ENCODE measurements at places on chromosomes 13 and 19. TPM values are rescaled to one million over a fixed set of nuclear protein-coding genes. Genes with fewer than 3 reads are reported as not detected.

DNA sequence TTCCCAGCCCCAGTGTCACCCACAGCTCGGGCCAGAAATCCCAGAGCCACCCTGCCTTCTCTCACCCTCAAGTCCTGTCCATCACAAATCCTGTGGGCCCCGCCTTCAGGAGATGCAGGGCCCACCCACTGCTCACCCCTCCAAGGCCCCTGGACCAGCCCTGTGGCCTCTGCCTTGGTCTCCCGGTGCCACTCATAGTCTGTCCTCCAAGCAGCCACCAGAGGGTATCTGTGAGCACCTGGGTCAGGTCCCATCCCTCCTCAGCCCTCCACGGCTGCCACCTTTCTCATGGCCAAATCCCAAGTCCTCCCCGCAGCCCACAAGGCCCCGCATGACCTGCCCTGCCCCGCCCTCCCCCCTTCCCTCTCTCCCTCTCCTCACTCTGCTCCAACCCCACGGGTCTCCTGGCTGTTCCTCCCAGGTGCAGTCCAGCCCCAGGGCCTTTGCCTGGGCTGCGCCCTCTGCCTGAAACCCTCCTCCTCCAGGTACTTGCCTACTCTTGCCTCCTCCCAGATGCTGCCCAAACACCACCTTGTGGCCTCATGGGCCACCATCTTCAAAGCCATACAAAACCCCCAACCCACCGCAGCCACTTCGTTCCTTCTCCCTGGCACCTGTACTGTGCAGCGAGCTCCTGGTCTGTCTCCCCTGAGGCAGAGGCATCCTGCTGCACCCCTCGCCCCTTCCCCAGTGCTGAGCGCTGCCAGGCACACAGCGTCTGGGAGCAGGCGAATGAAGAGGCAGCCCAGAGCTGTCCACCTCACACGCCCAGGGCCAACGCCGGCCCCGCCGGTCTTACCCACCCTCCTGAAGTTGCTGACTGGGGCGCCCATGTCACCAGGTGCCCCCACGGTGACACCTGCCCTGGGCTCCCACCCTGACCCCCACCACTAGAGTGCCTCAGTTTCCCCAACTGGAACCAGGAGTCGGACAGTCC is 13.2 kb upstream of the UQCR11 start:
- H3K27me3 ChIP-seq: no peaks in the 10 kb centered on the region
- no peaks in the 10 kb centered on the region for H3K36me3 ChIP-seq
- peak; percentile 37 for DNase-seq
- H3K27ac ChIP-seq: no peak overlapping the region
- H3K4me3 ChIP-seq: no peak overlapping the region

DNA sequence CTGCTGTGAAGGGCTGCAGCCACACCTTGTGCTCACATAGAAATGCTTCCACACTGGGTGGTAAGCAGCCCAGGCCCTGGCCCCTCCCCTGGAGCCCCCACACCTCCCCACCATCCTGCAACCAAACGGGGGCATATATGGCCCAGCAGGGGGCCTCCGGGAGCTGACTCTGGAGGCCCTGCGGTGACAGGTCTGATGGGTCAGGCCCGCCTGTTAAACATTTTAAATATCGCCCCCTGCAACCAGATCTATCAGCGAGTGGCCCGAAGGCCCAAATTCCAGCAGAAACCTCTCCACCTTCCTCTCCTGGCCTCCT is 48.0 kb upstream of the KATNAL1 start:
- H3K4me3 ChIP-seq: no peak overlapping the region
- no peak overlapping the region for H3K27ac ChIP-seq
- no peaks in the 10 kb centered on the region for H3K27me3 ChIP-seq
- no peaks in the 10 kb centered on the region for H3K4me1 ChIP-seq

- no peak overlapping the region for H3K27ac ChIP-seq
- H3K36me3 ChIP-seq: no peaks in the 10 kb centered on the region
- H3K4me1 ChIP-seq: no peaks in the 10 kb centered on the region
- H3K4me3 ChIP-seq: no peak overlapping the region
- peaks cover 60% of the 10 kb centered on the region for H3K27me3 ChIP-seq
Measured at GRCh38 chr13:111658145-111659100, 338.0 kb downstream of the TEX29 start.

ZNF865 gene
- total RNA-seq: 8.2 TPM

DNA sequence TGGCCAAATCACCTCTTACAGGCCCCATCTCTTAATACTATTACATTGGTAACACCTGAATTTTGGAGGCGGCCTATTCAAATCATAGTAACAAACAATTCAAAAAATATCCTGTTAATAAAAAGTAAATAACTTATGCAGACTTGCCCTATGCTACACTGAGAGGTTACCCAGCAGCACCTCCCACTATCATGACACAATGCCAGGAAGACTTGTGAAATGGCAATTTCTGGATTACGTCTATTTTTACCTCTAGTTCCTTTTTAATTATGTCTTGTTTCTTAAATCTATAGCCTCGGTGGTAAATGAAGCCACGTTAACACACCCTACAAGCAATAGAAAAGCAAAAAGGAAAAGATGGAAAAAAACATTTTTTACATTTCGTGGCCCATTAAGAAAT is 6.2 kb upstream of the DZIP1 start:
- no peaks in the 10 kb centered on the region for H3K36me3 ChIP-seq
- H3K27ac ChIP-seq: no peak overlapping the region
- H3K4me3 ChIP-seq: no peak overlapping the region
- H3K27me3 ChIP-seq: no peaks in the 10 kb centered on the region
- H3K4me1 ChIP-seq: peaks cover 3% of the 10 kb centered on the region

GRCh38 chr19:23512151-23512925 is 117.1 kb upstream of the ZNF91 start:
- H3K4me1 ChIP-seq: peaks cover 7% of the 10 kb centered on the region
- no peak overlapping the region for H3K4me3 ChIP-seq
- H3K36me3 ChIP-seq: no peaks in the 10 kb centered on the region
- no peak overlapping the region for H3K27ac ChIP-seq
- no peak for DNase-seq
- H3K27me3 ChIP-seq: no peaks in the 10 kb centered on the region

DNA sequence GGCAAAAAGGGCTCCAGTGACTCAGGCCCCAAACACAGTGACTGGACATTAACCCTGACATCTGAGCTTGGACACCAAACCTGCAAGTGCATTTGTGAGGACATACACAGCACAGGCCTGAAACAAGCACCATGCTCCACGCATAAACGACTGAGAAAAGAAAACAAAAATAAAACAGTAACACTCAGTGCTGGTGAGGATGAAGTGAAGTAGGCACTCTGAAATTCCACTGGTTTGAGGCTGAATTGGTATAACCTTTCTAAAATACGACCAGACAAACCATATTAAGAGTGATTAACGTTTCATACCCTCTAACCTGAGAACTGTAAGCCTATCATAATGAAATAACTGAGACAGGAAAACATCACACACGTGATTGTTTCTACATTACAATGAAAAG is 5.5 kb downstream of the SLC35E1 start:
- H3K27me3 ChIP-seq: no peaks in the 10 kb centered on the region
- H3K27ac ChIP-seq: no peak overlapping the region
- no peak for DNase-seq

DNA sequence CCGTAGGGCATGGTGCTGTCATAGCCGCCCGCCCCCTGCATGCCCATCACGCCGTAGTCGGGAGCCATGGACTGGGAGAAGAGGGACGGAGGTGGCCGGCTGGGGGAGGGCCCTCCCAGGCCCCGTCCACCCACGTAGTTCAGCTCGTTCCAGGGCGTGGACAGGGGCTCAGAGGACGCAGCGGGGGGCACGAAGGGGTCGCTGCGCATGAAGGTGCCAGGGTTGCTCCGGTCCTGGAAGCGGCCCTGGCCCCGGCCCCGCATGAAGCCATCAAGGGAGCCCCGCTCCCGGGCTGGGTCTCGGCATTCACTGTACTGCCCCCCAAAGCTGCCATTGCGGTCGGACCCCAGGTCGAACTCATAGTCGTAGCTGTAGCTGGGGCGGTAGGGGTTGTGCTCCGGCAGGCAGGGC is 6.7 kb downstream of the AKAP8 start:
- H3K4me3 ChIP-seq: no peak overlapping the region
- peaks cover 46% of the 10 kb centered on the region for H3K36me3 ChIP-seq
- DNase-seq: no peak
- peaks cover 11% of the 10 kb centered on the region for H3K4me1 ChIP-seq

ZNF566 gene
- total RNA-seq: 7.8 TPM

GRCh38 chr13:101925731-101926130 is 473.3 kb downstream of the ITGBL1 start:
- no peak overlapping the region for H3K27ac ChIP-seq
- H3K4me3 ChIP-seq: no peak overlapping the region
- DNase-seq: no peak
- no peaks in the 10 kb centered on the region for H3K4me1 ChIP-seq
- no peaks in the 10 kb centered on the region for H3K36me3 ChIP-seq

DNA sequence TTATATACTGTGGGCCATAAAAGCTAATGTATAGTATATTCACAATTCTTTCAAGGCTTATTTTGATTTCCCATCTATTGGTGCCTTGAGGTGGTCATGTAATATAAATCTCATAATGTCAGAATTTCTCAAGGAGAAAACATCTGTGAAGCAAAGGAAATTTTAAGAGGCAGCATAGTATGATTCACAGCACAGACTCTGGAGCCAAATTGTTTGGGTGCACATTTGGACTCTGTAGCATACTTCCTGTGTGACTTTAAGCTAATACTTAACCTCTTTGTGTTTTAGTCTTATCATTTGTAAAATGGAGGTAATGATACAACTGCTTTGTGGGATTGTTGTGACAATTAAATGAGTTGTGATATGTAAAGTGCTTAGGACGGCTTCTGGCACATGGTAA is 67.6 kb downstream of the PIBF1 start:
- H3K27me3 ChIP-seq: no peaks in the 10 kb centered on the region
- no peak for DNase-seq
- H3K4me1 ChIP-seq: no peaks in the 10 kb centered on the region
- no peak overlapping the region for H3K4me3 ChIP-seq

All from PC-3 (cell line).